ENCODE measurements at places on chromosomes 2 and 18.

DNA sequence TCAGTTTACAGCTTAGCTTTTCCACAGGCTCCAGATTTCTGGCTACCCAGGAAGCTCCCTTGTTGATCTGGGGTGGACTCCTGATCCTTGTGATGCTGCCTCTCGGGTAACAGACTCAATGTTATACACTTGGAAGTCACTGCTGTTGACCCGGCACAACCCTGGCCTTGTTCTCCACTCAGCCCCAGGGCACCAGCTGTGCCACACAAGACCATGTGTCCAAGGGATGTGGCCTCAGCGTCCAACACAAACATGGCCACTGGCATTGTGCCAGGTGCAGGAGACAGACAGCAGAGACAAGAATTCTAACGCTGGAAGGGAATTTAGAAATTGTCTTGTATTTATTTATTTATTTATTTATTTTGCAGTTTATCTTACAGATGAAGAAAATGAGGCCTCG lies 39.0 kb upstream of the PPP4R1 start:
- no peak for DNase-seq

DNA sequence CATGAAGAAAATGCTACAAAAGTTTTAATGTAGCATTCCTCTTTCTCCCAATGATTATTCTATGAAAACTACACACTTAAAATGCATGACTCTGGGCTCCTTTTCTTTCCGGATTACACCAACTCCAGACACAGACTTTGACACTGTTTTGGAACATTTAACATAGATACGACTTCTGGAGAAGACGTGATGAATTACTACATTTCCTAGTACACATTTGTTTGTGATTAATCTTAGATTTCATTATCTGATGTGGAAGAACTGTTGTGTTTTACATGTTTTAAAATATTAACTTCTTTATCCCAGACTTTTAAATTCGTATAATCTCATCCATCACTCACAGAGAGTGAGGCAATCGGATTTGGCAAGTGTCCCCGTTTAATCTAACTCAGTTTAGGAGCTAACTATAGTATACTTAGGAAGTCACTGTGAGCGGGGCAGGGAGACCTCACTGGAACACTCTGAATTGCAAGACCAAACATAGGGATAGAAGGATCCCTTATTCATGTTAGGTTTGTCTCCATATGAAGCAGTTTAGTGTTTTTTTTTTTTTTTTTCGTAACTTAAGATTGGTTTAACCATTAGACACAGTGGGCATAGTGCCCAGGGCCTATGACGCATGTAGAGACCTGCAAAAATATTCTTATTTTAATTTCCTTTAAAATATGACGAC lies 66.7 kb downstream of the PDE1A start:
- DNase-seq, result no peak

GRCh38 chr2:171745141-171745540 lies 57.9 kb downstream of the DYNC1I2 start:
- peak; percentile 36 for DNase-seq

DNA sequence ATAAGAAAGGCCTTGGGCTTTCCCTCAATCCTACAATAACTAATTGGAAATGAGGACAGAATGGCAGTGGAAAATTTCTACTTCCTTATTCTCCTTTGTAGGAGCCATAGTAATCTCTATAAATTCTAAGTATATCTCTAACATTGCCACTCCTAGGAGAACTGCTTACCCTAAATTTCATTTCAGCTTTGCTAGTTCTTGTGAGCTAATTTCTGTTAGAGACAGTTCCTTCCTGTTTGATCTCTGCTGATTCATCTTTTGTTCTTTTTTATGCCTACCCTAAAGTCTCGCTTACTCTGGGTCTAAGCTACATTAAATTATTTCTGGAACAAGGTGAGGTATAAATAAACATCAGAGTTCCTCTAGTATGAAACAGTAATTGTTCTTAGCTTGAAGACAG lies 25.7 kb downstream of the ABHD3 start:
- no peak for DNase-seq

DNA sequence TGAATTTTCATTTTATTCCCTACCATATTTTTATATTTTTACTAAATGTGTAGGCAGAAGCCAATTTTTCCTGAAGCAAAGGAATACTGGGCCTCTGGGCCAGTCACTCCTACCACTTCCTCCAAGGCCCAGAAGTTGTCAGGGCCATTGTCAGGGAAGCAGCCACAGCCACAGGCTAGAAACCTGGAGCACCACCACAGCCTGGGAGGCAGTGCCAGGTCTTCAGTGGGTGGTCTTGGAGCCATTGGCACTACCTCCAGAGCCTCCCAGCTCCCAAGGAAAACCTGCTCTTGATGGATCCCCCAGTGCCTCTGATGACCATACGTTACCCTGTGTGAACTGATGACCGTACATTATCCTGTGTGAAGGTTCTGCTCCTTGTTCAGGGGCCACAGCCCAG lies 135.6 kb upstream of the SP5 start:
- no peak for DNase-seq

DNA sequence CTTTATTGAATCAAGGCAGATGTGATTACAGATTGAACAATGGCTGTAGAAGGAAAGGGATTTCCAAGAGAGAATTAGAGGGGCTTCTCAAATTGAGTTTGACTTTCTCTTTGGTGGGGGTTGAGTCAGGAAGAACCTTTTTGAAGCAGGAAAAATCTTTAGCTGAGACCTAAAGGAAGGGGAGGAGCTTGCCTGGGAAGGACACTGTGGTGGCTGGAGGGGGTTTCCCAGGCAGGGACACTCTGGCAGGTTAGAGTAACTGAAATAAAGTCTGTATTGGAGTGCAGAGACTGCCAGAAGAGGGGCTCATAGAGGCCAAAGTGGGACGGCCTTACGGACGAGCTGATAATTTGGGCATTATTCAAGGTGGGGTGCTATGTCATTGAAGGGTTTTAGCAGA lies 69.3 kb downstream of the NEDD4L start:
- DNase-seq, result peak; percentile 17

DNA sequence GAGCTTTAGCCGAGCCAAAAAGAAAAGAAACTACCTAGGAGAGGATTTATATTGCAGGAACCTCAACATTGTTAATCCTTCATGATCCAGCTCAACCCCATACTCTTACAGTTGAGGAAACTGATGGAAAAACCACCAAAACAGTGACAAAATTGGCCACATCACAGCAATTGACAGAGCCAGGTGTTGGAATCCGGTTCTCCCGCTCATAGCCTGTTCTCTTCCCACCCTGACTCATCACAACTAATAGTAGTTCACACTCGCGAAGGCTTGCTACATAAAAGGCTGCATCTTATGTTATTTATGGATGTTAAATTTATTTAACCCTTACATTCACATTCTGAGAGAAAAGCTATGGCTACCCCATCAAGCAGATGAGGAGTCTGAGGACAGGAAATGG lies 33.7 kb downstream of the SLC9A4 start:
- no peak for DNase-seq

DNA sequence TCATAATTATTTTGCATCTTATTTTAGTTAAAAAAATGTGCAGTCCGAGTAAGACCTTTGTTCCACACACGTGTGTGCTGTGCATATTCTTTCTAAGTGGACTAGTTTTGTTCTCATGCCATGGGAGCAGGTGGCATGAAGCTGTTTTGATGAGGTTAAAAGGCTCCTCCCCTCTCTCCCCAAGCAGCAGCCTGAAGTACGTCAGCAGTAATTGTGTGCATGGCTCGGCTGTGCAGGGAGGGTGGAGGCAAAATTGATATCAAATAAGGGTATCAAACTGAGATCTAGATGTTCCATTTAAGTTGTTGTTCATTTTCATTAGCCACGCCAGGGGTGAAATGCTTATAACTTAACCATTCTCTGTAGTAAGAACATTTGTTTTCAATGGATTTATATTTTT lies at the start of gene NYAP2:
TSS of gene NYAP2 (plus strand) at position 207 of the 400 bp plus-strand sequence. CDS start 9,171 bp downstream, outside the sequence.
- DNase-seq, result no peak

GRCh38 chr2:14872779-14873325 lies 240.3 kb downstream of the LRATD1 start:
- peak; percentile 8 for DNase-seq

DNA sequence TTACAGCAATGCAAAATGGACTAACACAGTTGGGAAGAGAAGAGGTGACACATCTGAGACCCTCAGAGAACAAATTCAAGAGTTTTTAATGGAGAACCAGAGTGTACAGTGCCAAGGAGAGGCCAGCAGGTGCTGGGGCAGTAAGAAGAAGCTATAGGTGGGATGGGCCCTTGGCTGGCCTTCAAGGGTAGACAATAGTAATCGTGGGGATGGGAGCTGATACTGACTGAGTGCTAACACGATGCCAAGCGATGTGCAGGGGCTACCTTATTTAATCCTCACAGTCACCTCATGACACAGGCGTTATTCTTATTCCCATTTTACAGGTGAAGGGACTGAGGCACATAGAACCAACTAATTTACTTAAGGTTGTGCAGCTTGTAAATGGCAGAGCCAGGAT lies 131.9 kb upstream of the ID2 start:
- no peak for DNase-seq

DNA sequence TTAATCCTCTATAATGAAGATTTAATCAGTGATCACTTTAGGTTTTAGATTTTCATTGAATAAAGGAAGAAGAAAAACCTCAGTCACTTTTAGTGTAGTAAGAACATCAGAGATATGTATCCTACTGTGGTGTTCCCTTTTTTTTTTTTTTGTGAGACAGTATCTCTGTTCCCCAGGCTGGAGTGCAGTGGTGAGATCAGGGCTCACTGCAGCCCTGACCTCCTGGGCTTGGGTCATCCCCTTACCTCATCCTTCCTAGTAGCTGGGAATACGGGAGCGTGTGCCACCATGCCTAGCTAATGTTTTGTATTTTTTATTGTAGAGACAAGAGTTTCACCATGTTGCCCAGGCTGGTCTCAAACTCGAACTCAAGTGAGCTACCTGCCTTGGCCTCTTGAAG lies 5.1 kb downstream of the SLC39A10 start:
- DNase-seq, result no peak

- DNase-seq, result peak; percentile 42
These were observed 535 bp downstream of the ATG4B start for GRCh38 chr2:241637795-241638660.
